ENCODE measurements at places on chromosomes 2 and 18.

DNA sequence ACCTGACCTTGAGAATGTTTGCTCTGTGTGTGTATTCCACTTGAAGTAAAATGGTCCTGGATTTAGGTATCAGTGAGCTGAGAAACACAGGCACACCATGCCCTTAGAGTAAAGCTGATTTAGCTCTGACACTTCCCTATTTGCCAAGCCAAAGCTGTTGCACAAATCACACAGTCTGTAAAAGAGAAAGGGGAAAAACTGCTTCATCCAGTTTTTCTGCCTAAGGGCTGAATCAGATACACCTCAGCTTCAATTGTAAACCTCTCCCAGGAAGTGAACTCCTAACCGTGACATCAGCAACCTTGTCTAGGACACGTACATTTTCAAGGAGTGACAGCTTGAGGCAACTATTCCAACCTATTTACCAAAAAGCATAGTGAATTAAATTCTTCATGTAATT, 150.4 kb downstream of the NR4A2 start:
- no peak for DNase-seq

GRCh38 chr2:10877651-10878111, 34.1 kb upstream of the KCNF1 start:
- no peak for DNase-seq

GRCh38 chr2:107595749-107596148, 230.9 kb upstream of the RGPD4 start:
- DNase-seq: no peak

DNA sequence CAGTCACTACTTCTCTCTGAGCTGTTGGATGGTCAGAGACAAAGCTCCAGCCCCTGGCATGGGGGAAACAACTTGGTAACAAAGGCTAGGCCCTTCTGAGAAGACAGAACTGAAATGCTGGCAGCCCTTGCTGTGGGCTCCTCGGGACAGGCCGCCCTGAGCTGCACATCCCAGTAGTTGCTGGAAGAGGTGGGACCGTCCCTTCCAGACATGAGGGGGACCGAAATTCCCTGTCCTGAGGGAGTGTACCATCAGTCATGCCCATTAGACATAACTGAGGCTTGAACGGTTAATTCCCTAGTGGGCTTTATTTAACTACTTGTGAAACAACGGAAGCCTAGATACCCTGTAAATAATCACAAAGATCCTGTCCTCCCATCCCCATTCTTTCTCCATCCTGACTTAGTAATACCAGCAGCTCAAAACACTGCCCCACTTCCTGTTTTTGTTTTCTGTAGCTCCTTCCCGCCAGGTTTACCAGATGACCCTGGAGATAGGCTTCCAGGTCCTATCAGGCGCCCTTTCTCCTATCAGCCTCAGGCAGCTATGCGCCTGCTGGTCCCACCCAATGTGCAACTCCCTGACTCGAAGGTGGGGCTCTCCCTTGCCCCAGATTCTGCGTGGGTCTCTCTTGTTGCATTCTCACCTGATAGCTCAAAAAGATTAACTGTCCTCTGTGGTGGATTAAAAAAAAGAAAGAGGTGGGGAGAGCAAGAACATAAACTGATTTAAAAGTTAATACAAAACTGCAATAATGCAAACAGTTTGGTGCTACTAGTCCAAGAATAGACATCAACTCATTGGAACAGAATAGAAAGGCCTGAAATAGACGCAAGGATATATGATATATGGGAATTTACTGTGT, 37.0 kb upstream of the NT5DC4 start:
- DNase-seq: no peak

DNA sequence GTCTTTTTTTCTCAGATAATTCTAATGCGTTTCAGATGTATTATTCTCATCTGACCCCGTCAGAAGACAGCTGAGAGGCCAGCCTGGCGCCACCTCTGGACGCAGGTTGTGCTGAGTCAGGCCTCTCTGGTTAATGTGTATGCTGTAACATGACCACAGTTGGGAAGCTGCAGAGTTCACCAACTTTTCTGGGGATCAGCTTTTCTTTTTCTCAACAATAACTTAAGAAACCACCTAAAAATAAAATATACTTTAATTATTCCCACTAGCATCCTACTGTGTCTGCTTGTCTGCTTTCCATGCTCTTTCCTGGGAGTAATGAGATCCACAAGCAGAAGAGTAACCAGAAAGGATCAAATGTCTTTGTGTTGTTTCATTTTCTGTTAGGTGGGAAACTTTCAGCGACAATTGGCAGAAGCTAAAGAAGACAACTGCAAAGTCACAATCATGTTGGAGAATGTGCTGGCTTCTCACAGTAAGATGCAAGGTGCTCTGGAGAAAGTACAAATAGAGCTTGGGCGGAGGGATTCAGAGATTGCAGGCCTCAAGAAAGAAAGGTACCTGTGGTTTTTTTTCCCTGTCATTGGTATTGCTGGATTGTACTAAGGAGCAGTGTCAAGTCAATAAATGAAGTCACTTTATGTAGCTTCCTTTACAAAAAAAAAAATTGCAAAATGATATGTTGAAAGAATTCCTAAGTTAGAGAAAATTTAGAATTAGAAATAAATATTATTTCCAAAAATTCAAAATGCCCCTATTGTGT, 79.8 kb downstream of the CCDC150 start:
- peak; percentile 47 for DNase-seq

DNA sequence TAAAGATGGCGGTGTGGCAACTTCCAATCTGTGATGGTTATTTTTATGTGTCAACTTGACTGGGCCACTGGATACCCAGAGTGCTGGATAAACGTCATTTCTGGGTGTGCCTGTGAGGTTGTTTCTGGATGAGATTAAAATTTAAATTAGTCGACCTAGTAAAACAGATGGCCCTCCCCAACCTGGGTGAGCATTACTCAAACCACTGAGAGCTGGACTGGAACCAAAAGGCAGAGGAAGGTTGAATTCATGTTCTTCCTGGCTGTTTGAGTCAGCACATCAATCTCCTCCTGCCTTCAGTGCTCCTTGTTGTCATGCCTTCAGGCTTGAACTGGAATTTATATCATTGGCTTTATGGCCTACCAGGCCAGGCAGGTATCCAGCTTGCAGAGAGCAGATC, 190.8 kb upstream of the RGPD4 start:
- DNase-seq: no peak

- no peak for DNase-seq
These were observed 338.6 kb upstream of the MMADHC start for GRCh38 chr2:149926149-149926548.

- no peak for DNase-seq
These were observed 124.2 kb upstream of the BOD1L2 start for GRCh38 chr18:57022716-57023115.

- no peak for DNase-seq
These were observed 113.1 kb upstream of the WDR75 start for GRCh38 chr2:189327879-189328847.

GRCh38 chr2:66576561-66577320, 141.8 kb downstream of the MEIS1 start:
- DNase-seq: no peak

GRCh38 chr2:24756789-24757188, 36.4 kb downstream of the PTRHD1 start:
- no peak for DNase-seq

DNA sequence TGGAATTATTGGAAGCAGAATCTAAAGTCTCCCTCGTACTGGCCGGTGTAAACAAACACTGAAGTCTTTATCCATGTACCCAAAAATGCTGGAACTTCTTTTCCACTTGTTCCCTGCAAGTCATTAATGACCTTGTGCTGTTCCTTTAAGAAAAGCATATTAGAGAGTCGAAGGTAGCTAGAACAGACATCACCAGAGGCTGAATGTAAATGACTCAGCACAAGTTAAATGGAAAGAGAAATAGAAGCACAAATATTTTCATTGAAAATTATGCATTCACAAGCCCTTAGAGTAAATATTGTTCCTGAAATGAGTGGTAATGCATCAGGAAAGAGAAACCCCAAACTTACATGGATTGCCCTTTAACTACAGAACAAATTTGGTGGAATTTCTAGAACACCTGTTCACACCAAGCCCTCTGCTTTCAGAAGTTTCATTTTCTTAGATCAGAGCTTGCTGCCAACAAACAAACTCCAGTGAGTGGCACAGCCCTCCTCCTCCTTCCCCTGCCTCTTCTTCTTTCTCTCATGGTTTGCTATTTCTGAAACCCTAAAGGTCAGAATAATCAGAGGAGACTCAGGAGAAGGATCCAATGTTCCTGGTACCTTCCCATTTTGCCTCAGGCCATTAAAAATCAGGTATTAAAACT, 264.3 kb downstream of the TXNL1 start:
- no peak for DNase-seq

DNA sequence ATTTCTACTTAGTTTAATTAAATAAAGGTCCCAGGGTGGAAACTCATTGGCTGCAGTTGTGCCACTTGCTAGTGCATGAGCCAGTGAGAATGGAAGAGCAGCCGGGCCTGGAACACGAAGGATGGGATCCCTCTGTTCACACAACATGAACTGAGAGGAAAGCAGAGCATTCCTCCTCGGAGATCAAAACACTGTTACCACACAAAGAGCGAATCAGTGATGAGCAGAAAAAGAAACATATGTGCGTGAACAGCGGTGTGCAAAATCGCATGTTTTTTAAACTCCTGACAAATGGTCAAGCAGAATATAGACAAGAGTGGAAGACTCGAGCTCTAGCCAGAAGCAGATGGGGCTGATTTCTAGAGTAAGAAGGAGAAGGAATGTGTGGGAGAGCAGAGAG, 28.4 kb upstream of the ANKRD44 start:
- no peak for DNase-seq

- DNase-seq: no peak
These were observed 33.8 kb downstream of the TOGARAM2 start for GRCh38 chr2:29014811-29015421.

DNA sequence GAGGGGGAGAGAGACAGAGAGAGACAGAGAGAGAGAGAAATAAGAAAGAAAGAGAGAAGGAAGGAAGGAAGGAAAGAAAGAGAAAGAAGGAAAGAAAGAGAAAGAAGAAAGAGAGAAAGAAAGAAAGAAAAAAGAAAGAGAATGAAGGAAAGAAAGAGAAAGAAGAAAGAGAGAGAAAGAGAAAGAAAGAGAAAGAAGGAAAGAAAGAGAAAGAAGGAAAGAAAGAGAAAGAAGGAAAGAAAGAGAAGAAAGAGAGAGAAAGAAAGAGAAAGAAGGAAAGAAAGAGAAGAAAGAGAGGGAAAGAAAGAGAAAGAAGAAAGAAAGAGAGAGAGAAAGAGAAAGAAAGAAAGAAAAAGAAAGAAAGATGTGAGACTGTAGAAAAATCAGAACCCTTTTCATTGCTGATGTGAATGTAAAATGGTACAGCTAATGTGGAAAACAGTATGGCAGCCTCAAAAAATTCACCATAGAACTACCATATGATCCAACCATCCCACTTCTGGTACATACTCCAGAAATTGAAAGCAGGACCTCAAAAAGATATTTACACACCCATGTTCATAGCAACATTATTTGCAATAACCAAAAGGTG, 203.4 kb upstream of the POU3F3 start:
- no peak for DNase-seq

- no peak for DNase-seq
These were observed 1.8 kb downstream of the SCN9A start for GRCh38 chr2:166373951-166374350.

DNA sequence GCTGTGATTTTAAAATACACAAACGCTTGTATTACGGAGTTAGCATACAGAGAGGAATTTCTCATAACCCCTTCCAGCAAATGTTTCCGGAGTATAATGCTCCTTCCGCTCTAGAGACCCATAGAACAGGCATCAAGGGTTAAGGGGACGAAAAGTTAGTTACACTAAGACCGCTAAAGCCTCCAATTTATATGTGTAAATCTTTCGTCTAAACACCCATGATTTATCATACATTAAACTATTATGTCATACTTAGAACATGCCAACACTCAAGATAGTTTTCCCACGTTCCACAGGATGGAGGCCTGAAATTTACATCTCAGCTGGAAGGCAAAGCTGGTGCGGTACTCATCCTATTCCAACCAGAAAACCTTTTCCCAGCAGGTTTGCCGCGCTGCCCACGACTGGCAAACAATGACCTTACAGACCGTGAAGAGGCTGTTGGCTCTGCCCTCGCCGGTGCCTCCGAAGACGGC, 650 bp downstream of the ORMDL1 start:
- DNase-seq: no peak

GRCh38 chr2:120348134-120348736, 2.3 kb downstream of the INHBB start:
- DNase-seq: no peak

DNA sequence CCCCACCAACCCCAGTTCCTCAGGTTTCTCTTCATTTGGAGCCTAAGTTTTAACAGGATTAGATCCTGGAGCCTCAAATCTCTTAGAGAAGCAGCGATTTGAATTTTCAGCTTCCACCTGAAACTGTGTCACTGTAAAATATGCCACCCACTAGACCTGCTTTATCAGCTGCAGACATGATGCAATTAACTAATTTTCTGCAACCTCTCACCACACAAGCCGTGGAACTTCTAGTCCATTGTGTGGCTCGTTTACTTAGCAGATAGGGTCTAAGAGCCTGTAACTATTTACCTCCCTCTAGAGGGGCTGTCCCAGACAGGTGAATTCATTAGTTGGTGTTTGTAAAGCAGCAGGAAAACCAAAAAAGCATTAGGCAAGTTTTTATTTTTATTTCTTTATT, 31.6 kb upstream of the FZD5 start:
- DNase-seq: no peak

DNA sequence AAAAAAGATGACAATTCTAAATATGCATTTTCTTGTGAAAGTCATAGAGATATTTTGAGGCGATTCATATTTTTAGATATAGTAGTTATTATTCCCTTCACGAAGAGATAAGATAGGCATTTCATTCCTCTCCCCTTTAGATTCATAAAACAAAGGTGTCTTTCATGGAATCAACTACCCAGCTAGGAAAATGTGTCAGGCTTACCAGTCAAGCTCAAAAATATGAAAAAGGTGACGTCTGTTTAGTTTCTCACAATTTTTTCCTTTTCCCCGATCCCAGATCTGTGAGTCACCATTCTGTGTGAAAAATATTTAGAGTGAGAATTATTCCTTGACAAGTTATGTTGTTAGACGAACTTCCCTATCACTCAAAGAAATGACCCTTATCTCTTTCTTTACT, 95.4 kb upstream of the FN1 start:
- no peak for DNase-seq

DNA sequence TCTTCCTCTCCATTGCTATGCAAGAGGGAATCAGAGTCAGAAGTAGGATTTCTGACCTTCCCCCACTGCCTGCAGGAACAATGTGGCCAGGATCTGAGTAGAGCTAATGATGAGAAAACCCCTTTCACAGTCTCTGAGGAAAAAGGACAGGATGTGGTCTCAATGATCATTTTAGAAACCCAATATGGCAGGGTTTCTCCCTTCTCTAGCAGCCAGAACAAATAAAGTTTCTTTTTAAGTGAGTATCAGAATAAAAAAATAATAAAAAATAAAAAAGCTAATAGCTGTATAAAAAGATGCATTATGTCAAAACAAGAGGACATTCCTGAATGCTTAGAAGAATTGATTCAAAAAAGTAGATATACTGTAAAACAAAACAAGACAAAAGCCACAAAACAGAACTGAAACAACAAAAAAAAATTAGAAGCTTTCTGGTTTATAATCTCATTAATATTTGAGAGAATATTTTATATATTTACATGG, 1124.9 kb upstream of the ZEB2 start:
- DNase-seq: no peak

- DNase-seq: no peak
These were observed 29.6 kb downstream of the TCF7L1 start for GRCh38 chr2:85162746-85163301.

GRCh38 chr2:226772389-226773179, 27.0 kb downstream of the IRS1 start:
- no peak for DNase-seq

- DNase-seq: no peak
These were observed 87.6 kb downstream of the ACKR3 start for GRCh38 chr2:236657215-236657614.
